ENCODE measurements at places on chromosomes 5 and 9.

DNA sequence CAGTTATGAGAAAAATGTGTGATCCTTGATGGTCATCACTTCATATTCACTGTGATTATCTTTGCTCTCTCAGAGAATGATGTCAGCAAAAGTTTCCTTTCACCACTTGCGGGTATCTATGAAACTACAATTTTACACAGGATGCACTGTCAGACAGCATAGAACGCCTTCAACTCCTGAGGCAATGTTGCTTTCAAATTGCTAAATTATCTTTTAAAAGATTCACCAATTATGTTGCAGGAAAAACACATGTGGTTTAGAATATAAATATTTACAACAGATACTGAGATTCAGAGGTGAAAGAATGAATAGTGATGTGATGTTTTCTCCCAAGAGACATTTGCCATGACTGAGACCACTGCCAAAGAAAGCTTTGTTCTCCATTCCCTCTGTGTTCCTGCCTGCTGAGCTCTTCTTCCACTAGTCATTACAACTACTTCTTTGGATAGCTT lies 879.8 kb upstream of the DMAC1 start:
- no peak for DNase-seq

- DNase-seq, result no peak
Observed at GRCh38 chr5:76393035-76393680, 9.9 kb upstream of the IQGAP2 start.

DNA sequence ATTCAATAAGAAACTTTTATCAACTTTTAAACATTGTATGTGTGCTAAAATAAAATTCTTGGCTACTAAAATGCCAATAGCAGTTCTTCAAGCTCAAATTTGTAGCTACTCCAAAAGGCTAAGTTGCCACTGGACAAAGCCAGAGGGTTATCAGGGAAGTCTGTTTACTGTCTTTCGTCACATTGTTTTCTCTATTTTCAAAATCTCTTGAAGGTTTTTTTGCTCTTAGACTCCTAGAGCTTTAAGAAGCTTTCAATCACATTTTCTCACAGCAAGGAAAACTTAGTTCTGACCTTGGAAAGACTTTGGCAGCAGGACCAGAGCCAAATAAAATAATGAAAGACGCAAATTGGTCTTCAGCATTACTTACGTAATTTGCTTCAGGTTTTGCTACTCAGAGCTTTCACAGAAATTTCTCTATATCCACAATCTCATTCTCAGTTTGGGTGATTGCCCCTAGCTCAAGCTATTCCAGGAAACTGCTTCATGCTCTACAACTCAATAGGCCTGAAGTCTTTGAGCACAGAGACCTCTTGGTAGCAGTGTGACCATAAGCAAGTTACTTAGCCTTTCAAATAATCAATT lies 257.7 kb downstream of the GABRG2 start:
- DNase-seq, result no peak

DNA sequence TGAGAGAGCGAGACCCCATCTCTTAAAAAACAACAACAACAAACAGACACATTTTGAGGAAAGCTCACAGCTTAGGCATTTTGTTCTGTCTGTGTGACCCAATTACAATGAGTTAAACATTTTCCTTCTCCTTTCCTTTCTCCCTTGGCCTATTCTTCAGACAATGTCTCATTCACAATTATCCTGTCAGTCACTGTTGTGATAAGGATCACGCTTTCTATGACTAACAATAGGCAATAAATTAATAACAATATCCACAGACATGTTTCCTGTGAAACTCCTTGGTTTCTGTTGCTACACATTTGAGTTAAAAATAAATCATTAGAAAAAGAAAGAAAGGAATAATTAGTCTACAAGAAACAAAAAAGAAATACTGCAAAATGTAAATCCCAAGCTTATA lies 19.8 kb upstream of the CARTPT start:
- DNase-seq, result no peak

DNA sequence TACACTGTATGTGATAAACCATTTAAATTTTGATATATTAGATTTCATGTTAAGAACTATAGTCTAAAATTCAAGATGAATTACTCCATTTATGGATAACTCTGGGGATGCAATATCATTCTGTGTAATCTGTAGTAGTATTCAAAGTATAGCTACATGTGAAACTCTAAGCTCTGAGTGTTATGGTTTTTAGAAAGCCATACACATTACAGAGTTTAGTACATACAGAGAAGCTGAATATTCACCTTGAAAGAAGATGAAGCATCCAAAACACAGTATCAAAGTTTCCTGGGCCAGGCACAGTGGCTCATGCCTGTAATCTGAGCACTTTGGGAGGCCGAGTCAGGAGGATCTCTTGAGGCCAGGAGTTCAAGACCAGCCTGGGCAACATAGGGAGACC lies 25.0 kb downstream of the ABHD17B start:
- no peak for DNase-seq

DNA sequence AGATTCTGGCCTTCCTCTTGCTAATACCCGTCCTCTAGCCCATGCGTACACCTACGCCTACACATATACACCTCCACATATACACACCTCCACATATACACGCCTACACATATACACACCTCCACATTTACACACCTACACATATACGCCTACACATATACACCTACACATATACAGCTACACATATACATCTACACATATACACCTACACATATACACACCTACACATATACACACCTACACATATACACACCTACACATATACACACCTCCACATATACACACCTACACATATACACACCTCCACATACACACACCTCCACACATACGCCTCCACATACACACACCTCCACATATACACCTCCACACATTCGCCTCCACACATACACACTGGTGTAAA lies 27.2 kb downstream of the AK3 start:
- DNase-seq, result no peak

- DNase-seq, result no peak
Observed at GRCh38 chr5:3311433-3311832, 284.2 kb upstream of the IRX1 start.

GRCh38 chr5:140295414-140295813 lies 7.5 kb downstream of the PFDN1 start:
- no peak for DNase-seq

GRCh38 chr9:124385623-124386022 lies 29.6 kb downstream of the PSMB7 start:
- no peak for DNase-seq

DNA sequence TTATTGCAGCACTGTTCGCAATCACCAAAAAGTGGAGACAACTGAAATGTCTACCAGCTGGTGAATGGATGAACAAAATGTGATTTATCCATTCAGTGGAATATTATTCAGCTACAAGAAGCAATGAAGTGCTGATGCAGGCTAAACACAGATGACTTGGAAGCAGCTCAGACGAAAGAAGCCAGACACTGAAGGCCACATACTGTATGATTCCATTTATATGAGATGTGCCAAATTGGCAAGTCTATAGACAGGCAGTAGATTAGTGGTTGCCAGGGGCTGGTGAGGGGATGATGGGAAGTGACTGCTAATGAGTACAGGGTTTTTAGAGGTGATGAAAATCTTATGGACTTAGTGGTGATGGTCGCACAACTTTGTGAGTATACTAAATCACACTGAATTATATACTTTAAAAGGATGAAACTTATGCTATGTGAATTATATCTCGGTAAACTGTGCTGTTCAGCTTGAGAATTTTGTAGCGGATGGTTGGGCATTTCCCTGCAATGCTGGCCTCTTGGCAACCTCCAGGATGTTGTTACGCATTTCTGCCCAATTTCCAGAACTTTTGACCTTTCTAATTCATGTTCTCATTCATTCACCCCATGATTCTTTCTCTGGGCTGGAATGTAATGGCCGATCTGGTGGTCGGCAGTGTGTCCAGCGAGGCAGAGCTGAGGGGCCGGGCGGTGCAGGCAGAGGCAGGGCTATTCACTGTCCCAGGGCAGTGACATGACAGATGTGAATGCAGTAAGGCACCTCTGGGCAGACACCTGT lies 22.0 kb upstream of the WNK2 start:
- DNase-seq, result no peak

DNA sequence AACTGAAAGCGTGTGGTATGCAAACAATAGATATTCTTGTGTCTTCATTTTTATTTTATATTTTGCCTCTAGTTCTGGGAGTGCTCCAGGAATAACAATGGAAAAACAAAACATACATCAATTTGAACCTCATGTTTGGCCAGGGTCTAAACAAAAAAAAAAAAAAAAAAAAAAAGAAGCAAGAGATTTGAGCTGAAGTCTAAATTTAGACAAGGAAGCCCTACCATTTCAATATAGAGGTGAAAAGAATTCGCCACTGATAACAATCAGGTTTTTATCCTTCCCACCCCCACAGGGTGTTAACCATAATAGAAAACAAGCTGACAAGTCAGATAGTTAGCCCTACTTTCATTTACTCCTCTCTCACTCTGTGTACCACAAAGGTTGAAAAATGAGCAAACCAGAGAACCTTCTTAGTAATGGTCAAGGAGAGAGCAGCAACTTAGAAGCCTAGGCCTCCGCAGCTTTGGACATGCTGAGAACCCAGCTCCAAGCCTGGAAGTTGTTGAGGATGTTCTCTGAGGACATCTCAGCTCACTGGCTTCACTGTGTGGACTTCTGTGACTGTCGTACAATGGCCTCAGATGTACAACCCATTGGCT lies 118.2 kb upstream of the HMHB1 start:
- no peak for DNase-seq

- no peak for DNase-seq
Observed at GRCh38 chr5:91206734-91207133, 176.4 kb downstream of the ARRDC3 start.

GRCh38 chr9:121954477-121955140 lies 138.5 kb downstream of the TTLL11 start:
- DNase-seq, result no peak

GRCh38 chr5:123874600-123875201 lies 362.7 kb downstream of the CSNK1G3 start:
- no peak for DNase-seq

DNA sequence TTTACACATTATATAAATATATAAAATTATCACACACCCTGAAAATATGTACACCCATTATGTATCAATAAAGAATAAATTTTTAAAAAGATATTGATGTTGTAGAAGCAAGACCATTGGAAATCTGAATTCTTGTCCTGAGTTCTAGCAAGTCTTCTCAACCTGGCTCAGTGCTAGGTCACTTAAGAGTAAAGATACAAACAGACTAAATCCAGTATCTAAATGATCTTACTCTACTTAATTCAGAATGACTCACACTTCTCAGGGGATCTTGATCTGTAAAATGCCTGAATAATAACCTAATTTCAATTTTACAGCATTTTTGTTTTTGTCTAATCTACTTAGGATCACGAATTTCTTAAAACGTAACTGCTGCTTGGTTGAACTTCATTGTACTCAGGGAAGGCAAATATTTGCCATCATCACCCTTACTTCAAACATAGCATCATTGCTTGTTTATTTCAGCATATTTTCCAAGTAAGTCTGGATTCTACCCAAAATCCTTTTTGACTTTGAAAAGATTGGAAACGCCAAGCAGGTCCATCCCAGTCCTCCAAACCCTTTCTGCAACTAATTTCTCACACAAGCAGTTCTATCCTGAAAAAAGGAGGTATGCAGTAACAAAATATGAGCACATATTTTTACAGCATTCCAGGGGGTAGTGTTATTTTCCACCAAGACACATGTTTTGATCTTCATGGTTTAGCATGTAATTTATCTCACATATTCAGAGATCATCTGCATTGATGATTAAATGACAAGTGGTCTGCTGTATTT lies 582.6 kb downstream of the PSAT1 start:
- DNase-seq, result no peak

GRCh38 chr5:73748510-73749400 lies 122.8 kb downstream of the ARHGEF28 start:
- DNase-seq, result no peak

- no peak for DNase-seq
Observed at GRCh38 chr5:107289030-107289714, 381.6 kb downstream of the EFNA5 start.

GRCh38 chr5:87004101-87004500 lies 263.6 kb upstream of the RASA1 start:
- DNase-seq, result no peak

- no peak for DNase-seq
Observed at GRCh38 chr5:163809473-163809872, 304.1 kb downstream of the MAT2B start.

Data from T-helper 9 cell (primary cell).